Hematopoietic multipotent progenitor cell (in vitro differentiated cells): ENCODE measurements at places on chromosomes 6 and 20.

- DNase-seq: peak; percentile 73
Measured at GRCh38 chr6:149852180-149852579, 12.0 kb downstream of the LRP11 start.

DNA sequence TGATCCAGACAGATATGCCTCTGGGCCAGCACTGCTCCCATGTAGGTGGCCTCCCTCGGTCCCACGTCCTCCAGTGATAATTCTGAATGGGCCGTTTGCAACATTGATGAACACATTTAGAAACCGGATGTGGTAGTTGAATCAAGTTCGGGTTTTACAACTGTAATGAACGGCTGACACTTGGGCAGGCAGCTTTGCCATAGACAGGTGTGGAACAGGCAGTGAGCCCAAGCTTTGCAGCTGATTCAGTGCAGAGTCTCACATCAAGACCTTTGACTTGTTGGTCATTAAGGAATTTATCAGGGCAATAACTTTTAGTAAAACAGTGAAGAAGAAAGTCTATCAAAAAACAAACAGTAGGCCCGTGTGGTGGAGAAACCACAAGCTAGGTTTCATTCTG lies 466.6 kb upstream of the AGPAT4 start:
- no peak for DNase-seq

- DNase-seq: peak; percentile 38
Measured at GRCh38 chr6:45479834-45480751, 102.4 kb upstream of the SUPT3H start.

DNA sequence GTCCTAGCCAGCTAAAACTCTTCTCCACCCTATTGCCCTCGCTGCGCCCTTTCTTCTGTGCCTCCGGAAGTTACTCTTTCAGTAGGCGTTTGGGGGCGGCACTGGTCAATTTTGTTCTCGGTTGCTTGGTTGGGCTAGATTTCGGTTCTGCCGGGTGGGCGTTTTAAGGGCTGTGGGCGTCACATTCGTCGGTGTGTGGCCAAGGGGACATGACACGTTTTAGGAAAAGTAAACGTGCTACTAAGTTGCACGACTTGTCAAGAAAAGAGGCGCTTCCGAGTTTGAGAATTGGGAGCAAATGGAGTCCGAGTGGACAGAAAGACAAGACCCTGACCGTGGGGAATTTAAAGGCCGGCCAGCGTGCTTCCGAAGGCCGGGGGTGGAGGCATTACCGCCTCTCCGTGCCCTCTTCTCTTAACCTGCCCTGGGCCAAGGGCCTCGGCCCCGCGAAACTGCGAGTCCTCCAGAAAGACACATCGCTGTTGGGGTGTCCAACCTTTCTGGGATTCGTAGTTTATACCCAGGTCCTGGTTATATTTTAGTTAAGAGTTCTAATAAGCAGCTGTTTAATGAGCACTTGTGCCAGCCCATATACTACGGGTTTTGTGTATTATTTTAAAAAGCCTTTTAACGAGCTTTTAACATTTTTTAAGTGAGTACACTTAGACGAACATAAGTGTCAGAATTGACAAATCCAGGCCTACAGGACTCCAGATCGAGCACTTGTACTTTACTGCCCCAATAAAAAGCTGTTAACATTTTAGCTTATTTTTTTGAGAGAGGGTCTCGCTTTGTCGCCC lies 664 bp upstream of the BAG6 start:
- no peak for DNase-seq

GRCh38 chr6:156250593-156250992 lies 526.6 kb upstream of the ARID1B start:
- no peak for DNase-seq

DNA sequence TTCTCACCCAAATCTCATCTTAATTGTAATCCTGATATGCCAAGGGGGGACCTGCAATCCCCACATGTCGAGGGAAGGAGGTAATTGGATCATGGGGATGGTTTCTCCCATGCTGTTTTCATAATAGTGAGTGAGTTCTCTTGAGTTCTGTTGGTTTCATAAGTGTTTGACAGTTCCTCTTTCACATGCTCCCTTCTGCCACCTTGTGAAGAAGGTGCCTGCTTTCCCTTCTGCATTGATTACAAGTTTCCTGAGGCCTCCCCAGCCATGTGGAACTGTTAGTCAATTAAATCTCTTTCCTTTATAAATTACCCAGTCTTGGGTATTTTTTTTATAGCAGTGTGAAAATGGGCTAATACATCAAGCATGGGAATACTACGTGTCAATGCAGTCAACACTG lies 925.0 kb upstream of the MAN1A1 start:
- no peak for DNase-seq

DNA sequence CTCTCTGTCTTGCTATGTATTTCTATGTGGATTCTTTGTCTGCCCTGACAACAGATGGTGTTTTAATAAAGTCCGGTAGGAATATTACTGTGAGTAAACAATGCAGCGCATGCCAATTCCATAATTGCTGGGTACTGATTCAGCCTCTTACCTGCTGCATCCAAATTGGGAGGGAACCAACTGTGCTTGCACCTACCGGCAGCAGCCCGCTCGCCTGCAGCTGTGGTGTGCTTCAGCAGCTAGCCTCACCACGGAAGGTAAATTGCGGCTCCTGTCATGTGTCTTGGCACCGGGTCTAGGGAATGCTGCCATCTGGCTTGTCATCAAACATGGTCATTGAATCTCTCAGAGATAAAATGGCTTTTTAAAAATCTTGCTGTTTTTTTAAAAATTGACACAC lies 704.8 kb upstream of the SLC35B3 start:
- DNase-seq: no peak

DNA sequence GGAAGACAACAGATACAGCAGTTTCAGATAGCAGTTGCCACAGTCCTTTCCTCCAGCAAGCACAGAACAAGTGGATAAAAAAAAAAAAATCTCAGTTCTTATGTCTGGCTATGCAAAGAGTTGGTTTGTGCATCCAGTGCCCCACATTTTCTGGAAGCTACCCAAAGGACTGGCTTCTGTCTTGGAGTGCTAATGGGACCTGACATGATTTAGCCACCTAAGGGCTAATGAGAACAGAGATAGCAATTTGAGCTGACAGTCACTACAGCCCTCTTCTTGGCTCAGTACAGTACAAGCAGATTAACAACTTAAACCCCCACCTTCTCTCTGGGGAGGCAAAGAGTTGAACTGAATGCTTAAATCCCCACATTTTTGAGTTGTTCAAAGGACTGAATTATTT lies 976.8 kb downstream of the TBC1D32 start:
- no peak for DNase-seq

DNA sequence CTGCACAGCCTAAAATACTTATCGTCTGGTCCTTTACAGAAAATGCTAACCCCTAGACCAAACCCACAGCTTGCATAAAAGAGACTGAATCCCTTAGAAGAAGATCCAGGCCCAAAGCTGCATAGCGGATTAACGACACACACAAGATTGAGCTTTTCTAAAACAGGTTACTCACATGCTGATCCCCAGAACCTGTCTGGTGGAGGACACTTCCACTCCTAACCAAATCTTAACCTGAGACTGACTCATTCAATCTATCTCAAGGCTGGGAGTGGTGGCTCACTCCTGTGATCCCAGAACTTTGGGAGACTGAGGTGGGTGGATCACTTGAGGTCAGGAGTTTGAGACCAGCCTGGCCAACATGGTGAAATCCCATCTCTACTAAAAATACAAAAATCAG lies 2.8 kb upstream of the SLPI start:
- no peak for DNase-seq

- no peak for DNase-seq
Measured at GRCh38 chr20:21272279-21272678, 30.9 kb upstream of the XRN2 start.

DNA sequence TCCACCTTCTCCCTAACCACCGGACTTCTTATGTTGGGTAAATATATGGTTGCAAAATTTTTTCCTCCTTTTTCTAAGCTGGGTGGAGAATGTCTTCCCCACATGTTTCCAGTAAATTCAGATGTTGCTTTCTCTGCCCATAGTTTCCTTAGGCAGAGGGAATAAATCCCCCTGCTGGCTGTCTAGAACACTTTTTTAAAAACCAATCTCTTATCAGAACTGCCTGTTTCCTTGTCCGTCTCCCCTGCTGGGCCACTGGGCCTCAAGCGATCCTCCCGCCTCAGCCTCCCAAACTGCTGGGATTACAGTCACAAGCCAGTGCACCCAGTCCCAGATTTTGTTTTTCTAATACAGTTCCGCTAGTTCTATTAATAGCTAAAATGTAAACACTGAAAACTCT lies 9.9 kb upstream of the WFDC2 start:
- no peak for DNase-seq

- DNase-seq: no peak
Measured at GRCh38 chr6:12483712-12484111, 193.6 kb downstream of the EDN1 start.

- DNase-seq: no peak
Measured at GRCh38 chr20:58584881-58585752, 66.0 kb upstream of the STX16 start.

DNA sequence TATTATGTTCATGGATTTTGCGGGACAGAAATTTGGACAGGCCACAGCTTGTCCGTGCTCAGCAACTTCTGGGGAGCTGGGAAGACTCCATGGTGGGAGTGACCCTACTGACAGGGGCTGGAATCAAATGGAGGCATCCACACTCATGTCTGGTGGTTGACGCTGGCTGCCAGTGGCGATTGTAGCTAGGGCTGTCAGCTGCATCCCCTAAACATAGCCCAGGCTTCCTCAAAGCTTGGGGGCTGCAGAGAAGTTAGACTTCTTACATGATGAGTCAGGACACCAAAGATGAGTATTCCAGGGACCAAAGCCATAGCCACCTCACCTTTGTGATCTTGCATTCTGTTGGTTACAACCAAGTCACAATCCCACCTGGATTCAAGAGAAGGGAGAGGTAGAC lies 18.4 kb upstream of the FAM50B start:
- no peak for DNase-seq

GRCh38 chr6:5046430-5046829 lies 38.7 kb upstream of the PPP1R3G start:
- no peak for DNase-seq

- DNase-seq: no peak
Measured at GRCh38 chr20:59412181-59412580, 111.8 kb downstream of the EDN3 start.

DNA sequence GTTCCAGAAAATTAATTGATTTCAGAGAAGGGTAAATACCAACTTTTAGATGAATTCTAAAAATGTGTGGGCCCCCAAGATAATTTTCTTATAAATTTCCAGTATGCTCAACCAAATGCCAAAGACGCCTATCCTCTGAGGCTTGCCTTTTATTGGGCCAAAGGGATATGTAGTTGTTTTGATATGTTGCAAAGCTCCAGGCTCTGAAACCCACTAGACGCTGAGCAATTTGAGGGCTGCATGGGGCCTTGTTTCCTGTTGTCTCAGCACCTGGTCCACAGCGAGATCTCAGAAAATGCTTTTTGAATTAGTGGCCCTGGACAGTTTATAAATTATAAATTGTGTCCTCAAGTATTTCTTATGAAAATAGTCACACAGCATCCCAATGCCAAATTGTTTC lies 397.2 kb downstream of the SAMD5 start:
- DNase-seq: no peak

GRCh38 chr6:133502441-133503335 lies 261.5 kb downstream of the EYA4 start:
- DNase-seq: no peak

GRCh38 chr6:71043902-71044301 lies 87.0 kb upstream of the B3GAT2 start:
- DNase-seq: no peak

GRCh38 chr6:37006793-37007339 lies 1.4 kb downstream of the FGD2 start:
- no peak for DNase-seq

- no peak for DNase-seq
Measured at GRCh38 chr6:25237579-25237978, 41.6 kb upstream of the CARMIL1 start.

DNA sequence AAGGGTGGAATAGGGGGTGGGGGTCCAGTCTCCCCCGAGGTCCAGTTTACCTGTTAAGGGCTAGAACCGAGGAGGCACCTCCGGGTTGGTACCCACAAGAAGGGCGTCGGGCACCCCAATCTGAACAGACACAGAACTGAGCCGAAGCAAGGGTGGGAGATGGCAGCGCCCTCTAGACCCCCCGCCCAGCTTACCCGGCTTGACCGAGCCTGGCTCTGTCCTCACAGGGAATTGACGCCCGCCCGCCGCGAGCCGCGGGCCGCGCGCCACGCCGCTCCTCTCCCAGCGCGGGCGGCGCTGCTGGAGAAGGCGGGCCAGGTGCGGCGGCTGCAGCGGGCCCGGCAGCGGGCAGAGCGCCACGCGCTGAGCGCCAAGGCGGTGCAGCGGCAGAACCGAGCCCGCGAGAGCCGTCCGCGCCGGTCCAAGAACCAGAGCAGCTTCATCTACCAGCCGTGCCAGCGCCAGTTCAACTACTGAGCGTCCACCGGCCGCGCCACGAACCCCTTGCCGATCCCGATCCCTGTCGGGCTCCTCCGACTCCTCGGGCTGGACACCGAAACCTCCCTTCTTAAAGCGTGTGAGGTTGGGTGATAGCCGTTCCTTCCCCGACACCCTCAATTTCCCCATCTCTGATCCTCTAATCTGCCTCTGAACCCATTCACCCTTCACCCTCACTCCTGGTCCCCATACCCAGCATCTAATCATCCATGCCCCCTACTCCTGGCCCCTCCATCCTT lies 5.9 kb downstream of the TP53INP2 start:
- peak; percentile 41 for DNase-seq
